ENCODE measurements at places on chromosomes 1 and 21.

DNA sequence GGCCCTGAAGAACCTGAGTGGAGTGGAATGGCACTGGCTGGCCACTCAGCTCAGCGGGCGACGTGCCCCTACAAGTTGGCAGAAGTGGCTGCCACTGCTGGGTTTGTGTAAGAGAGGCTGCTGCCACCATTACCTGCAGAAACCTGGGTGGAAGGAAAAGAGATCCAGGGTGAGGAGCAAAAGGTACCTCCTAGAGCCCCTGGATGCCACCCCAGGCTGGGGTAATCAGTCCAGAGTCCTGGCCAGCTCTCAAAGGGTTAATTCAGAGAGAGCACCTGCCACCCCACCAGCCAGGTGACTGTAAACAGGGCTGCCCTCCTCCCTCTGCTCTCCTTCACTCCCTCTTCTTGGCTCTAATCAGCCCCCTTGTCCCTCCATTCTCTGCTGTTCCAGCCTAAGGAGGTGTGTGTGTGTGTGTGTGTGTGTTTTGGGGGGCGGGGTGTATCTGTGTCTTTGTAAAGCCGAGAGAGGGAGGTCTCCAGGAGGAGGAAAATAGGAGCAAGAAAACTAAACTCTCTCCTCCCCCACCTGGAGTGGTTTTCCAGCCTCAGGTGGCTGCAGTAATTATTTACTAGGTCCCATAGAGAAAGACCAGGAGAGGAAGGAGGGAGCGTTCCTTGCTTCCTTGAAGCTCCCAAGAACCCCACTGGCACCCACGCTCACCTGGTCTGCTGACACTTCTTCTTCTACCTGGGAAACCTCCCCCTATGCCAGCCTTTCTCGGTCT lies 12.6 kb downstream of the TRIM46 start:
- DNase-seq = no peak

DNA sequence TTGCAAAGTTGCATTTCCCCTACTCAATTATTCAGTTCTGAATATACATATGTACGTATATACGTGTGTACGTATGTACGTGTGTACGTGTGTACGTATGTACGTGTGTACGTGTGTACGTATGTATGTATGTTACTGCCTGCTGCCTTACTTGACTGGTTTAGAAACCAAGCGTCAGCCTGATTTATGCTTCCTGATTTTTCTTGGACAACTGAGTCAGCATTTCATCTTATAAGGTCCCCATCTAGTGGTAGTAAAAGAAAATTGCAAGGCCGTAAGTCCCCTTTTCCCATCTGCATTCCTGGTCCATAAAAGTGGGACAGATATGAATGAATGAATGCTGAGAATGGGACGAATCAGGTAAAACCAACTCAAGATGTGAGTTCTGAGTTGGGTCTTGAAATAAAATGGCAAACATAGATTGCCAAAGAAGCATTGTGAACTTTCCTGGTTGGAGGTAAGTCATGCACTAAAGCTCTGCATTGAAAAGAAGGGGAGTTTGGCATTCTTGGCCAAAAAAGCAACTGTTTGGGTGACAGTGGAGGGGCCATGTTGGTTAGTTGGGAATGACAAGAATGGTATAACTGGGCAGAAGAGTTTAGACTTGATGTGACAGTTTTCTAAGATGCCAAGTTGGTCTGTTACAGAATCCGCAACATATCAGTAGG lies 76.4 kb upstream of the DNAH14 start:
- DNase-seq = no peak

- DNase-seq = no peak
Measured at GRCh38 chr1:41497056-41497440, 12.6 kb upstream of the EDN2 start.

GRCh38 chr21:37374027-37374426 lies 7.5 kb downstream of the DYRK1A start:
- no peak for DNase-seq

- DNase-seq = no peak
Measured at GRCh38 chr21:37601915-37602314, 235.3 kb downstream of the DYRK1A start.

GRCh38 chr1:225965231-225965630 lies 24.2 kb upstream of the LEFTY2 start:
- DNase-seq = no peak

DNA sequence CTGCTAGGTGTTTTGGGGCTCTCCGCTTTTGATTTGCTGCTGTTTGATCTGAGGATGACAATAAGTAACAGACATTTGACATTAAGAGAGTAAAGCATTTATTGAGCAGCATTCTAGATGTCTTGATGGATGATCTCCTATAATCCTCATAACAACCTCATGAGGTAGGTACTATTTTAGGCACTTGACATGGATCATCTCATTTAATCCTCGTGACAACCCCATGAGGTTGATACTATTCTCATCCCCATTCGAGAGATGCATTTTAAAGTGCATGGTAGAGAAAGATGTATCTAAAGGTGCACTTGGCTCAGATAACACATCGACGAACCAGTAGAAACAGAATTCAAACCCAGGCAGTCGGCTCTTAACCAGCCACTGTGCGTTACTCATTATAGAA lies 26.6 kb downstream of the TCEA3 start:
- DNase-seq = no peak

GRCh38 chr1:175192630-175193526 lies at the start of gene KIAA0040:
TSS of gene KIAA0040 (minus strand) at chr1:175192776. CDS start at chr1:175161013, 31,763 bp downstream.
- DNase-seq = peak; percentile 41

GRCh38 chr1:103197216-103197615 lies 88.9 kb upstream of the COL11A1 start:
- DNase-seq = no peak

DNA sequence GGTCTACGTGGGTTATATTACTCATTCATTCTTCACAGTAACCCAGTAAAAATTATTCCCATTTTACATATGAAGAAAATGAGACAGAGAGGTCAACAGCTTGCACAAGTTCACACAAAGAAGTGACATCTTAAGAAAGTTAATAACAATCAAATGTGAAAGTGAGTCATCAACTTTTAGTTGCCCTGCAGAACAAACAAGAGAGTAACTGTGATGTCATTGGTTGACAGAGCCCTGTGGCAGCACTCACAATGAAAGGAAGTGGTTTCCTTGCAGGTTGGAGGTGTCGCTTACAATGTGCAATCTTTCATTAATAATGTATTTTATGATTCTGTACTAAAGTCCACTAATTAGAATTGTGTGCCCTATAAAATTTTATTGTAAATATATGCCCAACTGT lies 369.6 kb downstream of the RYR2 start:
- DNase-seq = peak; percentile 40

DNA sequence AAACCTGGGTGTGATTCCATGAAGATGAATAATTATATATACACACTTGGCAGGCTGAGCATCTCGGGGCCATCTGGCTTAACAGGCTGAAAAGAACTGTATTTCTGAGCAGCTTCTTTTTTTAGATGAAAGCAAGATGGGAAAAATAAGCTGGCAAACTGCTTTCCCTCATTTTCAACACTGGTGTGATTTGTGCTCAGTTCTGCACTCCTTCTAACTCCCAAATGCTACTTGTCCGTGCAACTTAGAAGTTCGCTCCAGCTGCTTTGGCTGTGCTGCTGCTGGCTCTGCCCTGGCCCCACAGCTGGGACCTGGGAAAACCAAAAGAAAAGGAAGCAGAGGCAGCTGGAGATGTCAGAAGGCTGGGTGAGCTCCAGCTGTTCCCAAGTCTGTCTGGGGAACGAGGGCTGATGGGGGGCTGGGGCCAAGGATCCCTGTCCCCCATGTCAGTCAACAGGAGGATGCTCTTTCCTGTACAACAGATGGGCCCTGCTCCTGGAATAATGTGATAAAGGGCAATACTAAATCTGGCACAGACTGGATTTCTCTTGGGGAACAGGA lies 44.9 kb downstream of the PAFAH2 start:
- no peak for DNase-seq

- no peak for DNase-seq
Measured at GRCh38 chr1:85894651-85895050, 186.4 kb upstream of the ZNHIT6 start.

DNA sequence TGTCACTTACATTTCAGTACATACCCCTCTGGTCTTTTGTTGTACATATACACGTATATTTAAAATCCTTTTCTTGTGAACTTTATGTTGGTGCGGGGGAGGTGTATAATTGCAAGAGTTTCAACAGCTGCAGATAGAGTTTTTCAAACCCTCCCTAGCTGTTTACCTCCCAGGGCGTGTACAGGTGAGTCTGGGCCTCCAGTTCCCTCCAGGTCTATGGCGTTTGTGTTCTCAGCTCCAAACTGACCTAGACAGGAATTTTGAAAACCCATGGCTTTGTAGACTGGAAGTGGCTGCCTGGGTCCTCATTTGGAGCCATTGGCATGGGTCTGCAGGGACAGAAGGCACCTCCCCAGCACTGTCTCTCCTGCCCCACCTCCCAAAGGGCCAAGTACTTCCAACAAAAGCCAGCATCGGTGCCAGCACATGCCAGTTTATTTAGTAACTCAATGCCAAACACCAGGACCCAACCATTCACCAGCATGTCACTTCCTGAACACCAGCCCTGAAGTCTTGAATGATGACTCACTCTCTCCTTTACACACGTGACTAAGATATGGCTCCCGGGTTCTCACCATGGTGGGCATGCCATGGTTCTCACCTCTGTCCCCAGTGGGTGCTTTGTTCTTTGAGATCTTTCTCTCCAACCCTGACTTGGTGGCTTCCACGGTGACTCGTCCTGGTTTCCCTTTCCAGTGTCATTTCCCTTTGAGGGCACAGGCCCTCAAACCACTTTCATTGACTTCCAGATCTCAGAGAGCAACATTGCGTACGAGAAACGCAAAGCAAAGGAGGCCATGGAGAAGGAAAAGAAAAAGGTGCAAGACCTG lies 57.3 kb upstream of the EFHD2 start:
- DNase-seq = no peak

DNA sequence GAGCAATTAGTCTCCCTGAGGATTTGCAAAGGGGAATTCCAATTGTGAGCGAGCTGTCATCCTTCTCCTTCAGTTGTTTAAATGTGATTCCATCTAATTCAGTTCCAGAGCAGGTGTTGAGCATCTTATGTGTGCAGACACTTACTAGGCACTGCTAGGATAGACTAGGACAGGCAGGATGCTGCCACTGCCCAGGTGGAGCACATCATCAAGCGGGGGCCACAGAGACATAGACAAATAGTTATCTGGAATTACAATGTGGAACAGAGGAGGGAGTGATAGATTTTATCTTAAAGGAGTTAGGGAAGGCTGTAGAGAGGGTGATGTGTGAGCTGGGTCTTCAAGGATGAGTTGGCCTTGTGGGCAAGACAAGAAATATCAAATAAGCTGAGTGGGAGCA lies 55.9 kb downstream of the CDC7 start:
- DNase-seq = no peak

- DNase-seq = no peak
Measured at GRCh38 chr21:45838634-45839033, 142.9 kb upstream of the COL6A1 start.

GRCh38 chr1:72063364-72064044 lies 218.8 kb downstream of the NEGR1 start:
- DNase-seq = no peak

GRCh38 chr1:231153726-231154125 lies 8.1 kb upstream of the TRIM67 start:
- DNase-seq = no peak

DNA sequence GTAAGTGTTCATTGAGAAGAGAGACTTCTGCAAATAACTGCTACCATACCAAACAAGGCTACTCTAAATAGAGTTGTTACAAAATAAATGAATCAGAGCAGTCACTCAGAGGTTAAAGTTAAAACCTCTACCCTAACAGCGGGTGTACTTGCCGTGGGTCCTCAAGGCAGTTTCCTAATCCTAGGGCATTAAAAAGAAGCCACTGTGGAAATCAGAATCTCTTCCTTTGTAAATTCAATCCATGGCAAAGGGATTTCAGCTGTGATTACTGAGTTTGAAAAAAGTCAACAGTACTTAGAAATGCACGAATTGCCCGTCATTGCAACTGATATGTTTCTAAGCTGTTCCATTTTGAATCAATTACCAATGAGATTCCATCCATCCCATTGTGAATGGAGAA lies 13.5 kb downstream of the TBX15 start:
- DNase-seq = no peak

GRCh38 chr1:230375147-230375546 lies 51.0 kb downstream of the PGBD5 start:
- no peak for DNase-seq

DNA sequence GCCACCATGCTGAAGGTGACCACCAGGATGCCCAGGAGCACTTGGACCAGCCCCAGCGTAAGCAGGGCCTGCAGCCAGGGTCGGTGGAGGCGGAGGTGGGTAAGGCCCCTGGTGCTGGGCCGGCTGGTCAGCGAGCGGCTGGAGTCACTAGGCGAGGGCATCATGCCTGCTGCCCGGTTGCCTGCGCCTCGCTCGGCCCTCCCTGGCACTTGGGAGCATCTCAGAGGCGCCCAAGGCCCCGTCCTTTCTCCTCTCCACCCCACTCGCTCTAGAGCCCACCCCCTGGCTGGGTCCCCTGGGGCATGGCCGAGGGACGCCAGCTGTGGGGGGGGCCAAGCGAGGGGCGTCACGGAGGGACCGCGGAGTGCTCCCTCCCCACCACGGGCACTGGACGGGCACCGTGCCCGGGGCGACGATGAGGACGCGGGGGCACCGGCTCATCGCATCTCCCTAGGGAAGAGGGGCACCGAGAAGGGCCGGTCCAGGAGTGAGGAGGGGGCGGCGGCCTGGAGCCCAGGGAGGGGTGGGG lies 505 bp downstream of the ENTREP3 start:
- no peak for DNase-seq

GRCh38 chr1:159172614-159173291 lies 1.3 kb downstream of the CADM3 start:
- DNase-seq = no peak

GRCh38 chr1:169511316-169512005 lies 25.7 kb upstream of the SLC19A2 start:
- no peak for DNase-seq

DNA sequence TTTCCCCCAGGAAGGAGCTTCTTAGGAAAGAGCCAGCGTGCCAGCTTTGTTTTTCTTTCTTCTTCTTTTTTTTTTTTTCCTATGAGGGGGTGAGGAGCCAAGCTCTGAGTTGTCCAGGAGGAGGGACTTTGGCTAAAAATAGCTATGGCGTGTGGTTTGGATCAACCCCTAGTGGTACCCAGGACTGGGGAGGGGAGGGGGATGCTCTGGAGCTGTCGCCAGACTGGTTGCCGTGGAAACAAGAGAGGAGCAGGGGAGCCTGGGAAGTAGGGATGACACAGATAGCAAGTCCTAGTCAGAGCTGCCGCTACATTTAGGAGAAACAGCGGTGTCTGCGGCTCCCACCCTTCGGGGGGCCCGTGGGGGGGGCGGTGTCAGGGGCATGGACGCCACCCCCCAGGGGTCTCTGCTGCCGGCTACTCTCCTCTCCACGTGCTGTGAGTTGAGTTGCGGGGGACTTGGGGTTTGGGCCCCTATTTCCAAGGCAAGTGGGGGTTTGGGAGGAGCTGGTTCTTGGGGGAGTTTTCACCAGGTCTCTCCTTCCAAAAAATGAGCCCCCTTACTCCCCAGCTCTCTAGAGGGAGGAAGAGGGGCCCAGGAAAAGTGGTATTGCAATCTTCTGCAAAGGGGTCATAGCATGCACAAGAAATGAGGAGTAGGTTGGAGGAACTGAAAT lies at the start of gene KCNJ9:
KCNJ9 (plus strand) TSS at position 278 of the 676 bp plus-strand sequence. CDS start 2,493 bp downstream, outside the sequence.
- DNase-seq = no peak

DNA sequence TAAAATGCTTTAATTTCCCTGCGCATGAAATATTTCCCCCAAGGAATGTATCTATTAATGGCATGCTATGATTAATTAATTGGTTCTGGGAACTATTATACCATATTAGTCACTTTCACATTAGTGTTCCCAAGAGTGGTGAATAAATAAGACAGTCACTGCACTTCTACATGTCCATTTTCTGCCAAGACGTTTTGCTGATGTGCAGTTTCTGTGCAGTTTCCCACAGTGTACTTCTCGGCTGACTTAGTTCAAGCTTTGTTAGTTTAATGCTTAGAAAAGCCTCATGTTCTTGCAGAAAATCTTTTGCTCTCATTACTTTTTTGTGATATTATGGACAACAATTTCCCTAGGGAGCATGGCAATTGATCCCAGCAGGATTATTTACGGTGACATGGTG lies 1014.5 kb downstream of the BRINP3 start:
- DNase-seq = no peak

Measured in T-helper 1 cell (primary cell).